Lung (tissue), 17 donors: ENCODE measurements at places on chromosomes 6 and 20. TPM values are rescaled to one million over a fixed set of nuclear protein-coding genes. Genes with fewer than 3 reads are reported as not detected.

Gene BPIFA1
- 59.6 TPM for total RNA-seq

Gene SEL1L2
- total RNA-seq: not detected

Gene LY6G6C
- not detected for total RNA-seq

Gene TMEM170B
- total RNA-seq: 9.2 TPM

Gene HLA-DRB5
- total RNA-seq: 6.4 TPM

Gene CPXM1
- 5.1 TPM for total RNA-seq

Gene BACH2
- total RNA-seq: 17.4 TPM

Gene SIRPB2
- total RNA-seq: 4.7 TPM

Gene HLA-DQA1
- total RNA-seq: 135 TPM

Gene AIF1
- total RNA-seq: 86.0 TPM

DNA sequence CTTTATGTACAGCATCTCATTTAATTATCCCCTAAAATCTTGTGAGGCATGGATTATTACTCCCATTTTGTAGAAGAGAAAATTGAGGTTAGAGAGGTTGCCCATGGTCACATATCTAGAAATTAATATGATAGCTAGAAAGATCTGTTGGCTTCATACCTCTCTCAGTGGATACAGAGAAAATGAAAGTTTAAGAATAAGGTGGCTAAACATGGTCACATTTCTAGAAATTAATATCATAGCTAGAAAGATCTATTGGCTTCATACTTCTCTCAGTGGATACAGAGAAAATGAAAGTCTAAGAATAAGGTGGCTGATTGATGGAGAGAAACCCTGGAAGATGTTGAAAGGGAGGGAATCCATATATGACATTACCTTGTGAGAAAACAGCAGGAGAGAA lies 260.7 kb upstream of the MAN1A1 start:
- H3K4me1 ChIP-seq: no peaks in the 10 kb centered on the region
- H3K27ac ChIP-seq: no peak overlapping the region

DNA sequence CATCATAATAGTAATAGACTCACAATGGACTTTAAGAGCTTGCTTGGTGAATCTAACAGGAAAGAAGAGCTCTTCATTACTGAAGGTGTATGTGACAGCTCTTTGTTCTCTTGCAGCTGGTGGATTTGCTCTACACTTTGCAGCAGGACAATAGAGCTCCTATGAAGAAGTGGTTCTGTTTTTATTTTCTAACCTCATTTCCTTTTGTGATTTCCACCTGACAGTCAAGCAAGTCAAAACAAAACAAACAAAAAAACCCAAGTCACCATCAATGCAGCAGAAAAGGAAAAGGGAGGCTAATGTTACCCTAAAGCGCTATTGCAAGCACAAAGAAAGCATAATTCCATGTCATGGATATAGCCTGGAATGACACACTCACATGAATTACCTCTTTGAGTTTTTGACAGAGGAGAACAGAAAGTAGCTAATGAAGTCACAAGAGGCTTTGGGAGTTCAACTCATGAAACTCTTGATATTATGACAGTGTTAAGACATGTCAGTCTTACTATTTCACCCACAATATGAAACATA lies 1188.1 kb downstream of the EPHA7 start:
- H3K27ac ChIP-seq: no peak overlapping the region
- no peaks in the 10 kb centered on the region for H3K36me3 ChIP-seq
- DNase-seq: peak; percentile 1
- no peaks in the 10 kb centered on the region for H3K27me3 ChIP-seq

DNA sequence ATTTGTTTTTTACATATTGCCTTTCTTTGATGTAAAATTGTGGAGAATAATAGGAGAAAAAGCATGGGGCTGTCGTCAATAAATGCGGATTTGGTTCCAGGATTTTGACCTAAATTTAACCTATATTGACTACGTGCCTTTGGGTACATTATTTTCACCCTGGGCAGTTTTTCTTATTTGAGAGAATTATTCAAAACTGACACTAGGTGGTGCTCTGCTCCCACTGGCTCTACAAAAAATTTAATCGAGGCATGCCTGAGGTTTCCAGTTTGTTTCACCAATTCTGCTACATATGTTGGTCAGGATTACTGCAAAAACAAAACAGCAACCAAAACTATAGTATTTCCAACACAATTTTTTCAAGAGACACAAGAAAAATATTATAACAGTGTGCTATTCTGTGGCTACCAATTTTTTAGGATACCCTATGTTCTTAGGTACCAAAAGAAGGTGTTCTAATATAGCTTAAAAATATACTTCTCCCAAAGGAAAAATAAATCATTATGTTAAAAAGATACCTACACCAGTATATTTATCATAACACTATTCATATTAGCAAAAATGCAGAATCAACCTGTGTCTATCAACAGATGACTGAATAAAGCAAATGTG lies 48.6 kb upstream of the FABP7 start:
- no peak overlapping the region for H3K4me3 ChIP-seq
- H3K27ac ChIP-seq: no peak overlapping the region
- peak; percentile 81 for DNase-seq
- no peaks in the 10 kb centered on the region for H3K36me3 ChIP-seq
- H3K4me1 ChIP-seq: no peaks in the 10 kb centered on the region

GRCh38 chr6:45841062-45841461 lies 174.6 kb downstream of the CLIC5 start:
- no peaks in the 10 kb centered on the region for H3K4me1 ChIP-seq
- H3K36me3 ChIP-seq: no peaks in the 10 kb centered on the region
- DNase-seq: no peak
- H3K4me3 ChIP-seq: no peak overlapping the region
- H3K27ac ChIP-seq: no peak overlapping the region

DNA sequence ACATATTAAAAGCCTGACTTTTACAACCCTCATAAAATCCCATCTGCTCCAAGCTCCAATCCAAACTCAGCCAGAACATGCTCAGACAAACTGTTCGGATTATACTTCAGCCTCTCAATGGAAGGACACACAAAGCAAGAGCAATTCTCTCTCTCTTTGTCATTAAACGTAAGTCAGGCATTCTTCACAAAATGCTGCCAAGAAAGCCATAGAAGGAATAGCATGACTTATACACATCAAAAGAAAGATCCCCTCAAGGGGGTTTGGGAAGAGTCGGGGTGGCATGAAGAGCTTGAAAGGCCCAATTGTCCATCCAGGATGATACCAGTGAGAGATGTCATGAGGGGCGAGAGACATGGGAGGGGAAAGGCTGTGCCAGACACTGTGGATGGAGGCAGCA lies 268.9 kb downstream of the PREX1 start:
- no peaks in the 10 kb centered on the region for H3K36me3 ChIP-seq
- no peak overlapping the region for H3K27ac ChIP-seq
- H3K4me3 ChIP-seq: no peak overlapping the region
- no peak for DNase-seq
- H3K4me1 ChIP-seq: no peaks in the 10 kb centered on the region

DNA sequence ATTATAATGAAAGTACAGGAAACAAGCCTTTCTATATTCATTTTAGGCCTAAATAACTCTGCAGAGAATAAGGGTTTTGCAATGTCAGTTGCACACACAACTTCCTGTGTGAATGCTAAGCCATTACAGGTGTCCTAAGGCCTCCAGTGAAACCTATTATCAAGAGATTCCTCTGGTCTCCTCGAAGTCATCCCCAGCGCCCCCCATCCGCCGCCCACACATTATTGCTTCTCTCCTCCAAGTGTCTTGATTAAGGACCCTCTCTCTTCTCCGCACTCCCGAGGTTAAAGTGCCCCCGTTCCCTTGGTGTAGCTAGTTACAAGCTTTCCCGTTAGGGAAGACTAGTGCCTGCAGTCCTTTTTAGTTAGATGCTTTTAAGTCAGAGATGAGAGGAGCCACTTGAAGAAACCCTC lies 1.3 kb downstream of the HIVEP2 start:
- DNase-seq: no peak
- H3K4me1 ChIP-seq: peaks cover 2% of the 10 kb centered on the region
- no peaks in the 10 kb centered on the region for H3K27me3 ChIP-seq
- H3K27ac ChIP-seq: peak overlapping the region; percentile 99

GRCh38 chr6:11296449-11297375 lies 64.2 kb upstream of the NEDD9 start:
- no peak for DNase-seq

GRCh38 chr20:25705830-25706351 lies 9.2 kb upstream of the ZNF337 start:
- H3K4me3 ChIP-seq: no peak overlapping the region
- no peak for DNase-seq
- no peaks in the 10 kb centered on the region for H3K4me1 ChIP-seq
- no peaks in the 10 kb centered on the region for H3K27me3 ChIP-seq

- H3K27me3 ChIP-seq: peaks cover 35% of the 10 kb centered on the region
- DNase-seq: no peak
- no peaks in the 10 kb centered on the region for H3K36me3 ChIP-seq
- no peak overlapping the region for H3K27ac ChIP-seq
- no peak overlapping the region for H3K4me3 ChIP-seq
Observed at GRCh38 chr20:46023999-46024398, 5.0 kb upstream of the SLC12A5 start.

DNA sequence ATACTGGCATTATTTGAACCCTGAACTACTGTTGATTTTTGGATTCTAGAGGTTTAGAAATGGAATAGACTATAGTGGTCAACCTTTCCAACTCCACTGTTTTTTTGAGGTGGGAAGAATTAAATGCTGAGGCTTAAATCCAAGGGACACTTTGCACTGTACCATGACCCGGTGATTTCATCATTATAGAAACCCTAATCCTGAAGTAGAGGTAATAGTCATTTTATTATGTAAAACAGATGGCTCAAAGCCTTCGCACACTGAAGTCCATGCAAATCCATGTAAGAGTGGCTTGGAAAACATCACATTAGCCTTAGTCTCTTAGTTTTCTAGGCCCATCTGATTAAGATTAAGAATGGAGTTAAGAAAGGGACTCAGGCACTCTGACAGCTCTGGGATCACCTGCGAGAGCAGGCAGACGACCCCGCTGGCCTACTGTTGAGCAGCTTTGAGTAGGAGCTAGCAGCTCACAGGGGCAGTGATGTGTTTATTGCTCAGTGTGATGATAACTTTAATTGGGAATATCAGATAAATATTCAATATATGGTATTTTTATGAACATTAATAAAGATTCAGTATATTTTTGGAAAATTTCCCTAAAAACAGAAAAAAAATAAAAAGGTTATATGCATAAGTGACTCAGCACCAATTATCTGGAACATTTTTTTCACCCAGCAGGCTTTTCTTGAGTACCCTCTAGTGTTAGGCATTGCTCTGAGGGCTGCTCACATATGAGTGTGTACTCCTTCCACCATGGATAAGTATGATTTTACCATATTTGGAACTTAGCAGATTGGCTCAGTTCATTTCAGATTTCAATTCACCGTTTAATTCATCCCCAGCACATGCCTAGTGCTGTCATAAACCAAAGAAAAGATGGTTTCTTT lies 13.4 kb downstream of the SLX4IP start:
- H3K27me3 ChIP-seq: no peaks in the 10 kb centered on the region
- H3K36me3 ChIP-seq: no peaks in the 10 kb centered on the region
- H3K27ac ChIP-seq: no peak overlapping the region
- H3K4me1 ChIP-seq: no peaks in the 10 kb centered on the region
- no peak for DNase-seq
- no peak overlapping the region for H3K4me3 ChIP-seq

DNA sequence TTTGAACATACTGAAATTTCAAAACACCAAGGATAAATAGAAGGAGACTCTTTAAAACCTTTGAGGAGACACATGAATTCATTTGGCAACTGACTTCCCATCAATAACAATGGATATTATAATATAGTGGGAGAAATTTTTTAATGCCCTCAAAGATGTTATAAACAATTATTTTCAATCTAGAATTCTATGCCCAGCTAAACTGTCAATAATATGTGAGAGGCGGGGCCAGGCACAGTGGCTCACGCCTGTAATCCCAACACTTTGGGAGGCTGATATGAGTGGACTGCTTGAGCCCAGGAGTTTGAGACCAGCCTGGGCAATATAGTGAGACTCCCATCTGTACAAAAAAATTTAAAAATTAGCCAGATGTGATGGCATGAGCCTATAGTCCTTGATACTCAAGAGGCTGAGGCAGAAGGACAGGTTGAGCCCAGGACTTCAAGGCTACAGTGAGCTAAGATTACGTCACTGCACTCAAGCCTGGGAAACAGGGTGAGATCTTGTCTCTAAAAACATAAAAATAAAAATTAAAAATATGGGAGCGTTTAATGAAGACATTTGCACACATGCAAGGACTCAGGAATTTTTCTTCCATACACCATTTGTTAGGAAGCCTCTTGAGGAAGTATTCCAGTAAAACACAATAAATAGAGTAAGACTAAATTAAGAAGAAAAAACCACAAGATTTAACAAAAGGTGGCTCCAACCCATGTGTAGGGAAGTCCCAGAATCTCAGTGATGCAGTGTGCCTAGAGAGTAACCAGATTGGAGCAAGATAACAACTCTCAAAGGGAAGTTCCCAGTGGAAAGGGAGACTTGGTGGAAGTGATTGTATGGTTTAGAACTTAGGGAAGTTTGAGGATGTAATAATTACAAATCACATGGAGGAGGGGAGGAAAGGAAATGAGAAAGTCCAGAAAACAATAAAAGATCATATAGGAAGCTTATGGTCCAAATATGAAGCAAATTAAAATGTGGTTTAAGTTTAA lies 26.3 kb upstream of the ETV7 start:
- no peaks in the 10 kb centered on the region for H3K4me1 ChIP-seq
- H3K36me3 ChIP-seq: no peaks in the 10 kb centered on the region
- no peaks in the 10 kb centered on the region for H3K27me3 ChIP-seq
- no peak for DNase-seq

GRCh38 chr6:122715725-122716124 lies 63.8 kb upstream of the FABP7 start:
- no peak for DNase-seq
- no peaks in the 10 kb centered on the region for H3K36me3 ChIP-seq
- no peak overlapping the region for H3K4me3 ChIP-seq
- H3K4me1 ChIP-seq: no peaks in the 10 kb centered on the region
- no peaks in the 10 kb centered on the region for H3K27me3 ChIP-seq
- no peak overlapping the region for H3K27ac ChIP-seq

GRCh38 chr6:45666846-45667245 lies 289.1 kb upstream of the SUPT3H start:
- no peak for DNase-seq
- no peaks in the 10 kb centered on the region for H3K36me3 ChIP-seq
- no peaks in the 10 kb centered on the region for H3K4me1 ChIP-seq

- no peak overlapping the region for H3K27ac ChIP-seq
- H3K27me3 ChIP-seq: no peaks in the 10 kb centered on the region
- no peak for DNase-seq
- H3K36me3 ChIP-seq: no peaks in the 10 kb centered on the region
Observed at GRCh38 chr6:19297880-19298279, 539.3 kb upstream of the ID4 start.

DNA sequence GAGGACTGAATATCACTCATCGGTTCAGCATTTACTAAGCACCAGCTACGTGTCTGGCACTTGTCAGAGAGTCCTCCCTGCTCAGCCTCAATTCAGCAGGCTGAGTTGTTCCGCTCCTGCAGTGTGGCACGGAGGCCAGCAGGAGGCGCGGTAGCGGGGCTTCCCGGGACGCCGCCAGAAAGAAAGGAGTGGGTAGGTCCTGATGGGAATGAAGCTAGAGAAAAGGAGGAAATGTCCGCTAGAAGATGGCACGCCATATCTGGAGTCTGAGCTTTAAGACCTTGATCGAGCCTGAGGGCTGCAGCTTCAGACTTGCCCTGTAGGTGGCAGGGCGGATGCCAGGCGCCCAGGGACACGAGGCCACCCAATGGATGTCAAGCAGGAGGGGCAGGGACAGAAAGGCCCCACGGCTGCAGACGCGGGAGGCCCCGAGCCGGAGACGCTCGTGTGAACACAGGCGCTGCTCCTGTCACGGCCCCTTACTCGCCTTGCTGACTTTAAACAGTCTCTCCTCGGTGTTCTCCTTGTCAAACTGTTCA lies 18.7 kb downstream of the SERPINB6 start:
- peaks cover 18% of the 10 kb centered on the region for H3K36me3 ChIP-seq
- no peak overlapping the region for H3K4me3 ChIP-seq
- peak; percentile 84 for DNase-seq
- no peaks in the 10 kb centered on the region for H3K27me3 ChIP-seq
- no peaks in the 10 kb centered on the region for H3K4me1 ChIP-seq
- peak overlapping the region; percentile 37 for H3K27ac ChIP-seq
